GM04504 (cell line): ENCODE measurements at places on chromosomes 11 and 22.
A peak's percentile ranks its signal among the peaks of the same experiment; 100 is the strongest.

DNA sequence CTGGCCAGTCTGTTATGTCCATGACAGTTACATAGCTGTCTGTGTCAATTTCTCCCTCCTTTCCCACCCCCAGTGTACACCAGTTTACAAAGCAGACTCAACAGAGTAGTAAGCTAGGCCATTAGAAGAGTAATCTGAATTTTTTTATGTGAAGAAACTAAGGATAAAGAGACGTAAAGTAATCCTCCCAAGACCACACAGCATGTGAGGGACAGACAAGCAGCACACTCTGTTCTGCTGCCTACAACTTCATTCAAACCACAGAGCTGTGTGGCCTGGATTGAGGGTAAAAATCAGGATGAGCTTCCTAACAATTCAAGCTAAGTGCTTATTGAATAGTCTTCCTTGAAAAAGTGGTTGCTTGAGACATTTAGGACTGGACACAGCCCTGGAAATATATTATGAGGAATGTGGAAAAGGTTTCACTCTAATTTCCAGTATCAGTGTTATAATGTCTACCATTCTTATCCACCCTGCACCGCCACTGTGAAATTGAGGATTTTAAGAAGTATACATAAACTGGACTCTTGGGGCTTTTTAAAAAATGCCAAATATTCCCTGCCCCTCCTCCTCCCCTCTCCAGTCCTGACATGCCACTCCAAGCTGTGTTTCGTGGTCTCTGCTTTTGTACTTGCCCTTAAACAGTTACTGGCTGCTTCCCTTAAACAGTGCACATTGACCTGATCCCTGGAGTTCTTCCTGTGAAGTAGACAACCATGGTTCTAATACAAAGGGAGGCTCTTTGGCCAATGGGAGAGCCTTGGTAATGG, 40.9 kb downstream of the EXT2 start:
- no peak for DNase-seq

DNA sequence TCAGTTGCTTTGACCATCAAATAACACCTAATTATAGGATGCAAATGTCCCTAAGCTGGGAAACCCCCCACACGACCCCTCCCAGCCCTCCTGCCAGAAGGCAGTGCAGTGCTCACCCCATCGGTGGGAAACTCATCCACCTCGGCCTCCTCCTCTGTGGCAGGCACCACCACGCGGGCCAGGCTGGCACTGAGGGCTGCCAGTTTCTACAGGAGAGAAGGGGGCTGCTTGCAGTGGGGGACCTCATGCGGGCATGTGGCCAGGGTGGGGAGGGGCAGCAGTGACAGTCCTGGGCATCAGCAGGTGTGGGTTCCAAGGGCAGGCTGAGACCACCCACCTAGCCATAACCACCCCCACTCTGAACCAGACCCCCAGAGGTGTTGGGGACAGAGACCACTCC, 6.4 kb upstream of the GAL3ST1 start:
- no peak for DNase-seq

- no peak for DNase-seq
These were observed 7.3 kb downstream of the ADORA2A start for GRCh38 chr22:24434471-24435322.

DNA sequence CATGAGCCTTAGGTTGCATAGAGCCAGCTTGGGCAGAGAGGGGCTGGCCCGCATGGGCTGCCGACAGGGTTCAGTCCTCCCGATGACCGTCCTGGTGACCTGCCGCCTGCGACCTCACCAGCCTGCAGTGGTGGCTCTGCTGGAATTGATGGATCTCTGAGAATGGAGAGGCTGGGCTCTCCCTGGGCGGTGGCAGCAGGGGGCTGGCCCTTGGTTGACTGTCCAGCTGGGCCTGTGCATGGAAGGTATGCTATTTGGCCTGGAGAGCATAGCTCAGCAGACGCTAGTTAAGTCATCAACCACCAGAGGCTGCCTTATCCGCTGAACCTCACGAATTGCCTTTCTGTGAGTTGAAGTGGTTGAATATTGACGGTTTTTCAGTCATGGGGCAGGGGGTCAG, 19.7 kb downstream of the GRAMD4 start:
- no peak for DNase-seq

- DNase-seq = no peak
These were observed 21.0 kb upstream of the MOB2 start for GRCh38 chr11:1507381-1508140.

GRCh38 chr22:27982630-27983180, 63.6 kb upstream of the PITPNB start:
- no peak for DNase-seq

DNA sequence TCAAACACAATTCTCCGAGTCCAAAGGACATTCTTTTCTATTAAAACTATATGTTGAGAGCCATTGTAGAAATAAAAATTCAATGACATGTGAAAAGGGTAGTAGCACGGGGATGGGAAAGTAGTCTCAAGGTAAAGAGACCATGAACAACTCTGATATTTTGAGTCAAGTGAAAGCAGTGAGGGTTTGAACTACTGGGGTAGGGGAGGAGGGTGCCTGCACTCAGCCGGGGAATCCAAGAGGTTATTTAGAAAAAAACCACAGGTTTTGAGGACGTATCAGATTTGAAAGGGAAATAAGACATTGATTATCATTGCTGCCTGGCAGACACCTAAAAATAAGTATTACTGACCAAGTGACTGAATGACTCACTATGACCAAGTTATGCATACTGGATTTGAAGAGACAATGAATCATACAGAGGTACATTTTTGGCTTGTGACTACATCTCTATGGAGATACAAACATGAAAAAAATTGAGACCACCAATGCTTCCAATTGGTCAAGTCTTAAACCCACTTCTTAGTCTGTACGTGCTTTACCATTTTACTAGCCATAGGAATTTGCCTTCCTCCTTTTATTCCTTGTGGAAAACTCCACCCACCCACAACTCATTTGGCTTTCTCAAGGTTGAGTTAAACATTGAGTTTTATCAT, 2.2 kb upstream of the OR52H1 start:
- DNase-seq = peak; percentile 10

DNA sequence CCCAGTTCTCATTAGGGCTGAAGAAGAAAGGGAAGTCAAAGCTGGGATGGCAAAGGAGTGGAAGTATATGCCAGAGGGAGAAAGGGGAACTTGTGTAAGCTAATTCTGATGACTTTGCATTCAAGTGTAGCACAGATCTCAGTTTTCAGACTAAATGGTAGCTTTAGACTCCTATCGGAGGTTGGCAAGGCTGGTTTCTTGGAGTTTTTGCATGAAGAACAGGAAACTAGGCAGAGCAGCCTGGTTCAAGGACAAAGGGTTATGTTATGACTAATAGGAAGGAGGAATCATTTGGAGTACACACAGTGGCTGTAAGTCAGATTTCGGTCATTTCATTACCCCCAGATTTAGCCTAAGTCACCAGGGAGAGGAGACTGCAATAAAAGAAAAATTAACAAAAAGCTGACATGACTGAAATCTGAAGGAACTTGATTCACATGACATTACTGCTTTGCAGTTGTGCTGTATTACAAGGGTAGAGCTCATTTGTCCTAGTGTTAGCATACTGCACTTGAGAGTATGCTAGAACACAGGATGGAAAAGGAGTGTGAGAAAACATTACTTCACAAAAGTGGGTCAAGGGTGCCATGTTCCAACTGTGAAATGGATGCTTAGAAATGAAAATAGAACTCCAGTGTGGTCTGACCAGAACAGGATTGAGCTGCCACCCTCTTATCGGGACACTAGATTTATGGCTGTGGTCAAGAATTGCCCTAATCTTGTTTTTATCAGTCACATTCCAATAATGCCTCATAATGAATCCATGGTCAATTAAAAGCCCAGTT, 23.6 kb downstream of the ADM start:
- DNase-seq = no peak

DNA sequence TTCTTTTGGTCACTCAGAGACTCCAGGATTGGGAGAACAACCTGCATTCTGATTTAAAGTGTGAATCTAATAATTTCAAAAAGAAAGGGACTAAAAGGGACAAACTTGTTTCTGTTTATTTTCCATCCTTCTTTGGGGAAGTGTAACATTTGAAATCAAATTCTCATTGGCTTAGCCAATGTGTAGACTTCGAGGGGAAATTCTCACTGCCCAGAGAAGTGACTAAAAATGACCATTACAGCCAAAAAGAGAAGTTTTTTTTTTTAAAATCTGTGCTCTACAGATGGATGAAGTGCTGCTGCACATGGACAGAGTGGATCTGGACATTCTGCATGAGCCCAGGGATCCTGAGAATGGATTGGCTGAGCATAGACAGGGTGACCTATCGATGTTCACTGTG, 49.4 kb upstream of the ELF5 start:
- DNase-seq = no peak

- no peak for DNase-seq
These were observed 22.3 kb downstream of the PPFIBP2 start for GRCh38 chr11:7536100-7536499.

- no peak for DNase-seq
These were observed 4.1 kb upstream of the KCNJ1 start for GRCh38 chr11:128871168-128871610.

- no peak for DNase-seq
These were observed 1.2 kb downstream of the HIKESHI start for GRCh38 chr11:86303257-86303656.
